ENCODE measurements at places on chromosomes 7 and 10.

DNA sequence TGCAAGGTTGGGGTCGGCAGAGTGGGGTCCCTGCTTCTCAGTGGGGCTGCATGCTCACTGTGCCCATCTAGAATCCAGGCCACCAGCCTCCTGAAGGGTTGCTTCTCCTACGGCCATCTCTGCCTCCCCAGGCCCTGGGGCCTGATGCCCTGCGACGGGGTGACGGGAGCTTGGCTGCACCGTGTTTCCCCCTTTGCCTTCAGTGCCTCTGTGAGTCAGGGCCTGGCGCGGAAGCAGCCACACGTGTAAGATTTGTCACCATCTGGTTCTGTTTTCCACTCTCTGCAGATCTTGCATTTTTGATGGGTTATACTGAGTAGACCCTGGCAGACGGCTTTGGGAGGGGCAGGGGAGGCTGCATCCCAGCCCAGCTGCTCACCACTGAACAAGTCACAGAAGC lies 7.2 kb downstream of the ADAMTS14 start:
- no peaks in the 10 kb centered on the region for H3K27me3 ChIP-seq
- H3K4me3 ChIP-seq = no peak overlapping the region
- DNase-seq = no peak
- H3K27ac ChIP-seq = no peak overlapping the region
- no peaks in the 10 kb centered on the region for H3K36me3 ChIP-seq
- no peaks in the 10 kb centered on the region for H3K4me1 ChIP-seq

GRCh38 chr10:6109444-6109775 lies 20.6 kb downstream of the RBM17 start:
- H3K27me3 ChIP-seq = no peaks in the 10 kb centered on the region
- no peak overlapping the region for H3K4me3 ChIP-seq
- no peak for DNase-seq
- peak overlapping the region; percentile 68 for H3K27ac ChIP-seq
- H3K36me3 ChIP-seq = peaks cover 55% of the 10 kb centered on the region

- H3K27me3 ChIP-seq = no peaks in the 10 kb centered on the region
- no peak overlapping the region for H3K27ac ChIP-seq
- H3K4me1 ChIP-seq = no peaks in the 10 kb centered on the region
- H3K36me3 ChIP-seq = no peaks in the 10 kb centered on the region
Measured at GRCh38 chr10:49364747-49365146, 31.1 kb downstream of the DRGX start.

DNA sequence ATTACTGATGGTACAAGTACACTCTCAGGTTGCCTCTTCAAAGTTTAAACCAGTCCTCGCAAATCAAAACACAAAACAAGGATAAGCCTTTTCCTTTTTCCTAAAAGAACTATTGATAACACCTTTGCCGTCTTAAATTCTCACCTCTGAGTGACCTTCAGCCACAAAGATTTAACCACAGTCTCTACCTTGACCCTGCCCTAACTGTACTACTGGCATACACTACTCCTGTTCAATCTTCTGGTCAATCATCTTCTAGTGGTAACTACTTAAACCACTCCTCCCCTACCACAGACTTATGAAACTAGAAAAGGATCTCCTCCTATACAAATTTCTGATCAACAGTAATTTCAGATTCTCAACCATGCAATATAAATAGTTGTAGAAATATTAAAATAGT lies 15.1 kb downstream of the UPF2 start:
- no peak for DNase-seq
- H3K36me3 ChIP-seq = peaks cover 16% of the 10 kb centered on the region
- H3K27me3 ChIP-seq = no peaks in the 10 kb centered on the region
- no peak overlapping the region for H3K27ac ChIP-seq
- peaks cover 4% of the 10 kb centered on the region for H3K4me1 ChIP-seq
- no peak overlapping the region for H3K4me3 ChIP-seq

DNA sequence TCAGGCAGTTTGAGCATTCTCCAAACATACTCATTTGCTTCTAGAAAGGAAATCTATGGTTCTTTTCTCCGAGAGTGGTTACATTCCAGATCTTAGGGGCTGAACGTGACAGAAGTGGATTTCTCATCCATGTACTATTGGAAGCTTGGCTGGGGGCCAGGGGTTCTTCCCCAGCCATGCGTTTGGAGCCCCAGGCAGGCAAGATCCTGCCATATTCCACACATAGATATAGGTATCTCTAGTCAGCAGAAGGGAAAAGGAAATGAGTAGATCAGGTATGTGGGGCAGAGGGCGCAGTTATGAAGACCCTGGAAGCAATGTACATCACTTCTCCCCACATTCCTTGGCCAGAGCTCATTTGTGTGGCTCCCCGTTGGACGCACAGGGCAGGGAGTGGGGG lies 299.8 kb downstream of the CCDC3 start:
- H3K27ac ChIP-seq = no peak overlapping the region
- DNase-seq = no peak
- H3K4me1 ChIP-seq = no peaks in the 10 kb centered on the region

DNA sequence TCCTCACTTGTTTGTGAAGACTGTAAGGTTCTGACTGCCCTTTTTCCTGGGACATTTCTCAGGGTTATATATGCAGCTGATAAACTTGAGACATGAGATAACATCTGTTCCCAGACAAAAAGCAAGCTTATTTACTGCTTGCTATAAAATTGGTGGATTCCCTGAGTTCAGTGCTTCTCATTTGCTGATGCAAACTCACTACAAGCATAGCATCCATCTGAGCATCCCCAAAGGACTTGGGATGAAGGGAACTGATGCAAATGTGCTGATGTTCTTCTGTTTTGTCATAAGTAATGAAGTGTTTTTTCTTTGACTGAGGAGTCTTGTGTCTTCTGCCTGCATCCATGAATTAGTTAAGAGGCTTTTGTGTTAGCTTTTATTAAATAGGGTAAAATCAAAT lies 183.2 kb downstream of the ADK start:
- H3K27me3 ChIP-seq = no peaks in the 10 kb centered on the region
- no peak for DNase-seq
- H3K36me3 ChIP-seq = peaks cover 4% of the 10 kb centered on the region
- no peak overlapping the region for H3K27ac ChIP-seq
- H3K4me3 ChIP-seq = no peak overlapping the region

GRCh38 chr7:151013733-151014497 lies 10.4 kb downstream of the ATG9B start:
- H3K36me3 ChIP-seq = no peaks in the 10 kb centered on the region
- H3K27me3 ChIP-seq = no peaks in the 10 kb centered on the region
- H3K27ac ChIP-seq = peak overlapping the region; percentile 91
- peaks cover 85% of the 10 kb centered on the region for H3K4me1 ChIP-seq

DNA sequence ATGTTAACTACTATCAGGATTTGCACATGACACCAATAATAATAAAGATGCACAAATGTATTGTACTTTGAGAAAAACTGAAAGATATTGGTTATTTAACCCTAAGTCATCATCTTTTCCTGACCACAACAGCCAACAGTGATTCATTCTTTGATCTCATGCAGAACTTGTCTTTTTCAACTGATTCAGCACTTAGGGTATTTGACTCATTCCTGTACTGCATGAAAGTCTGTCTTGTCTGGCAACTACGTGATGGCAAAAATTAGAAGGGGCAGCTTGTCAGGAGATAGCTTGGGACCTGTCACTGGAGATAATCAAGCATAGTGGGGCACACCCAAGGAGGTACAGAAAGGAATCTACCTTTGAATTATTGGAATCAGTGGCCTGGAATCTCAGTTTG lies 77.8 kb upstream of the LRRC17 start:
- DNase-seq = no peak
- H3K4me1 ChIP-seq = no peaks in the 10 kb centered on the region
- no peaks in the 10 kb centered on the region for H3K27me3 ChIP-seq
- H3K4me3 ChIP-seq = no peak overlapping the region

DNA sequence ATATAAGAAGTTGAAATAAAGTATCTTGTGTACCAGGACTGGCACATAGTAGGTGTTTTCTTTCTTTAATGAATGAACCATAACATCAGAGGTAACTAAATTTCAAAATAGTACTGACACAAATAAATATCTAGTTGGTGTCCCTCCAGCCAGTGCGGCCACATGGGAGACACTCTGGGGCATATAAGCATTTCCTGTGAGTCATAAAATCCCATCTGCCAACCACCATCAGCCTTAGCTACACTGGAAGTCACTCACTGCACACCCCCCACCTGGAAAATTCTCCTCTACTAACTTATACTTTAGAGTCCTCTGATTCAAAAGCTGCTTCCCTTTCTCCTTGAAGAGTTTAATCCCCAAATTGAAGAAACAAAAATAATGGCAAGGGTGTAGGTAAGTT lies 32.5 kb downstream of the DYDC1 start:
- no peak for DNase-seq
- H3K27me3 ChIP-seq = no peaks in the 10 kb centered on the region
- no peaks in the 10 kb centered on the region for H3K36me3 ChIP-seq
- no peaks in the 10 kb centered on the region for H3K4me1 ChIP-seq

GRCh38 chr7:28853150-28853549 lies 105.0 kb downstream of the TRIL start:
- H3K27me3 ChIP-seq = peaks cover 12% of the 10 kb centered on the region
- no peak overlapping the region for H3K27ac ChIP-seq
- H3K4me3 ChIP-seq = no peak overlapping the region
- no peak for DNase-seq

GRCh38 chr10:89627830-89628229 lies 17.2 kb downstream of the PANK1 start:
- no peak for DNase-seq
- no peaks in the 10 kb centered on the region for H3K4me1 ChIP-seq
- no peaks in the 10 kb centered on the region for H3K27me3 ChIP-seq
- H3K4me3 ChIP-seq = no peak overlapping the region
- H3K27ac ChIP-seq = no peak overlapping the region

- no peaks in the 10 kb centered on the region for H3K36me3 ChIP-seq
- no peaks in the 10 kb centered on the region for H3K4me1 ChIP-seq
- no peak for DNase-seq
- no peak overlapping the region for H3K4me3 ChIP-seq
Measured at GRCh38 chr7:127536741-127537140, 48.7 kb downstream of the GCC1 start.

- no peak for DNase-seq
- no peak overlapping the region for H3K27ac ChIP-seq
Measured at GRCh38 chr7:86968618-86969017, 90.8 kb downstream of the ELAPOR2 start.

GRCh38 chr7:34806831-34807230 lies 148.8 kb downstream of the NPSR1 start:
- H3K27ac ChIP-seq = no peak overlapping the region
- H3K4me1 ChIP-seq = no peaks in the 10 kb centered on the region
- no peak overlapping the region for H3K4me3 ChIP-seq
- no peaks in the 10 kb centered on the region for H3K36me3 ChIP-seq

DNA sequence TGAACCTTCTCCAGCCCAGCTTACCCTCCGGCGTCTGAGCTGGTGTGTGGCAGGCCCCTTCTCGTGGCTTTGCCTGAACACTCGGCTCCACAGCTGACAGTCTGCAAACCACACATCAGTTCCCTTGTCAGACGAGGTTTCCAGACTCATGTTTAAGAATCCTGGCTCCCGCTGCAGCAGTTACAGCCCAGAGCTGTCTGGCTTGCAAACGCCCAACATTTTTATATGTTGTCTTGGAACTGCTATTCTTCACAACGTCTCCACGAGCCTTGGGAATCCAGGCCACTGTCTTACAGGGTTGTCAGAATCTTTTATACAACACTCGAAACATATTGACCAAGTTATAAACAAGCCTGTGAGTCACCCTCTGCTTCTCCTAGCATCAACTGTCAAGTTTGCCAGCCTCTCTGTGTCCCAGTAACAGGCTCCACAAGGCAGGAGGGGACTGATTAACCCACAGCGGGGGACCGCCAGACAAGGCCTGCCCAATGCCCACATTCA lies 68.1 kb downstream of the TNS3 start:
- no peak overlapping the region for H3K4me3 ChIP-seq
- no peak overlapping the region for H3K27ac ChIP-seq
- no peak for DNase-seq
- no peaks in the 10 kb centered on the region for H3K4me1 ChIP-seq

DNA sequence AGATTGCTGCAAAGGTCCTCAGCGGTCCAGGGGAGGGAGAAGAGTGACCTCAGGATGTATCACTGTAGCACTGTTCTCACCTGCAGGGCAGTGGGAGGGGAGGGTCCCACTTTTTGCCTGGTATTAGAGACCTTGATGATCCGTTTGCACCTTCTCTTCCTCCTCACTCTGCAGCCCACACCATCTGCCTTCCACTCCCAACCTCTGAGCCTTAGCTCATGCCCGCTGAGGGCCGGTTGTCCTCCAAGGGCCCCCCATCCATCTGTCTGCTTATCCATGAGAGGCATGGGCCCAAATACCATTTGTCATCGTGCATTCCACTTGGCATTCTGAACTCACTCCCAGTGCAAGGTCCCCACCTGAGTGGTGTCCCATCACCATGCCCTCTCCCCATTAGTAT lies 64.6 kb upstream of the PCBD1 start:
- no peak for DNase-seq
- no peaks in the 10 kb centered on the region for H3K36me3 ChIP-seq
- H3K27ac ChIP-seq = no peak overlapping the region
- H3K4me1 ChIP-seq = no peaks in the 10 kb centered on the region

- no peak overlapping the region for H3K4me3 ChIP-seq
- no peaks in the 10 kb centered on the region for H3K27me3 ChIP-seq
- no peak for DNase-seq
- no peaks in the 10 kb centered on the region for H3K36me3 ChIP-seq
- H3K27ac ChIP-seq = no peak overlapping the region
Measured at GRCh38 chr10:100803908-100804307, 58.5 kb downstream of the PAX2 start.

DNA sequence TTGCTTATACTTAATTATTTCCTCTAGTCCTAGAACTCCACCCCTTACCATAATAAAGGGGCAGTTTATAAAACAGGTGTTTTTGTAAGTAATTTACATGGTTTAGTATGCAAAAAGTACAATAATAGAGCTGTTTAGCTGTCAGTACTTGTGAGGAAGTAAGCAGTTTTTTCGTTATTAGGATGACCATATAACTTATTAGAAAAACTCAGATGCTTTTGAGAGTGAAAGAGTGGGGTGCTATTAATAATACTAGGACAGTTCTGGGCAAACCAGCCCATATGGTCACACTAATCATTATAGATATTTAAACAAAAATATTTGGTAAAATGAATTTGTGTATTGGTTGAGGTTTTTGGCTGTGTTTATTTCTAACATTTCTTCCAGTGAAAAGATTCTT lies 201.9 kb upstream of the KAT6B start:
- H3K27ac ChIP-seq = no peak overlapping the region
- no peak overlapping the region for H3K4me3 ChIP-seq

- H3K4me1 ChIP-seq = peaks cover 8% of the 10 kb centered on the region
- H3K36me3 ChIP-seq = no peaks in the 10 kb centered on the region
- DNase-seq = peak; percentile 29
- peak overlapping the region; percentile 75 for H3K27ac ChIP-seq
- H3K27me3 ChIP-seq = no peaks in the 10 kb centered on the region
Measured at GRCh38 chr7:140673063-140673773, 473 bp downstream of the ADCK2 start.

GRCh38 chr7:123601530-123601929 lies at the start of gene ASB15:
Gene ASB15, plus strand, starts transcription at chr7:123601821. Its CDS starts 12,682 bp downstream, at chr7:123614503.
- no peaks in the 10 kb centered on the region for H3K36me3 ChIP-seq
- H3K27ac ChIP-seq = no peak within 1 kb of the TSS
- no peaks in the 10 kb centered on the region for H3K4me1 ChIP-seq
- H3K4me3 ChIP-seq = no peak within 1 kb of the TSS
- no peaks in the 10 kb centered on the region for H3K27me3 ChIP-seq

Data from effector memory CD4-positive, alpha-beta T cell (primary cell).